ENCODE measurements at places on chromosomes 4 and X. TPM values are rescaled to one million over a fixed set of nuclear protein-coding genes. Genes with fewer than 3 reads are reported as not detected.

Gene CDX4
- not detected for total RNA-seq

Gene KIAA1210
- total RNA-seq: not detected

Gene OPHN1
- total RNA-seq: 1.9 TPM

Gene PPEF2
- not detected for total RNA-seq

Gene ENPEP
- 0.06 TPM for total RNA-seq

Gene STEEP1
- total RNA-seq: 35.7 TPM

Gene MAGEB1
- not detected for total RNA-seq

Gene MAB21L2
- total RNA-seq: not detected

Gene STARD8
- 1.6 TPM for total RNA-seq

Gene AKAP4
- total RNA-seq: not detected

Gene HS6ST2
- 0.15 TPM for total RNA-seq

Gene CORIN
- not detected for total RNA-seq
